Frontal cortex (tissue), 4 donors: ENCODE measurements at places on chromosomes 2 and 18. TPM values are rescaled to one million over a fixed set of nuclear protein-coding genes. Genes with fewer than 3 reads are reported as not detected.

GRCh38 chr2:235639885-235640284 is 146.0 kb downstream of the AGAP1 start:
- no peak for DNase-seq

DNA sequence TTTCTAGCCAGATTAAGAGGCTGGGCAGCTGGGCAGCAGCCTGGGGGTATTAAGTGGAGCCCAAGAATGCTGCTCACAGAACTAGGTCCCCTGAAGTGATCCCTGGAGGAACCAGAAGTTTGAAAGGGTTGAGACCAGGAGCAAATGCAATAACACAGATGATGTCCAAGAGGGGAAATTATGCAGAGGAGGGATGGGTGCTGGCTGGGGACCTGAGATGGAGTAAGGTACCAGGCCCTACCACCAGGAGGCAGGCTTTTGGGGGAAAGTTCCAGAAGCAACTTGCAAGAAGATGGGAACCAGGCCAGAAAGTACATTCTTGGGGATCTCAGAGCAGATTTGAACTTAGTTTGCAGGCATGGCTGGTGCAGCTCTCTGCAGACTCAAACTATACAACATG is 175.1 kb downstream of the NCK2 start:
- DNase-seq, result no peak

GRCh38 chr18:79947881-79948610 is 3.4 kb downstream of the SLC66A2 start:
- DNase-seq, result no peak

DNA sequence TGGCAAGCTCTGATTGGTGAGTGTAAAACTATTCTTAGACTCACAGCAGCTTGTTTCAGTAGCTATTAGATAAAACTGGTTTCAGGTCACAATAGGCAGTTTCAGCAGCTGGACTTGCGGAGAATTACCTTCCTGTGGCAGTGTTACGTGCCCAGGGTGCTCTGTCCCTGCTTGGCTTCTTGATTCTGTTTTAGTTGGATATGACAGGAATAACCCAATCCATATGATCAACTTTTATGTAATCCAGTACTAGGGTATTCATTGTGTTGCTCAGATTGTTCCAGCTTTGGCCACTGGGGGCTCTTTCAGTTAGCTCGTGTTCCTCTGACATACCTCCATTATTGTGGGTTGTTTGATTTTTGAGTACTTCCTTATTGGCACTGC is 43.1 kb downstream of the INPP4A start:
- DNase-seq, result no peak

GRCh38 chr2:84918430-84918829 is 13.0 kb downstream of the TMSB10 start:
- no peak for DNase-seq

GRCh38 chr2:18599509-18600254 is 10.3 kb upstream of the NT5C1B start:
- no peak for DNase-seq

GRCh38 chr18:3175195-3175758 is 44.5 kb downstream of the MYOM1 start:
- no peak for DNase-seq

DNA sequence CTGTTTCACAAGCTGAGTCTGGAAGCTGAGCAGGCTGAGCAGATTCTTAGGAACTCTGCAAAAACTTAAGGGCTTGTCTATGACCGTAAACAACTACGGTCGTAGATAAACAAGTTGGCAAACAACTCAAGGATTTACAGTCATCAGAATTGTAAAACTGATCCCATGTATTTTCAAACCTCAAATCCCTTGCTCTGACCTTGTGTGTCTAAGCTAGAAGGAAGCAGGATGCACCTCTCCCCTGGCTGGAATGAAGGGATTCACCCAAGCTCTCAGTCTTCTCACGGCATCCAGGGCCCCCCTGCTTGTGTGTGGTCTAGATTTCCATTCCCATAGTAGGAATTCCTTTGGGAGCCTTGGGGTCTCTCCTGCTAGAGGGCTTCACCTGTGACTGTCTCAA is 12.4 kb upstream of the IL1RN start:
- DNase-seq, result no peak

GRCh38 chr2:240559286-240559685 is 871 bp upstream of the DUSP28 start:
- DNase-seq, result no peak

The IL1B gene
- total RNA-seq, result 0.41 TPM

The PMAIP1 gene
- total RNA-seq, result 0.82 TPM

The HPCAL1 gene
- total RNA-seq, result 26.5 TPM

The MYOM1 gene
- 0.82 TPM for total RNA-seq
